ENCODE measurements at places on chromosomes 1 and 21.

- no peak for DNase-seq
Measured at GRCh38 chr1:32393832-32394140, 455 bp downstream of the BSDC1 start.

DNA sequence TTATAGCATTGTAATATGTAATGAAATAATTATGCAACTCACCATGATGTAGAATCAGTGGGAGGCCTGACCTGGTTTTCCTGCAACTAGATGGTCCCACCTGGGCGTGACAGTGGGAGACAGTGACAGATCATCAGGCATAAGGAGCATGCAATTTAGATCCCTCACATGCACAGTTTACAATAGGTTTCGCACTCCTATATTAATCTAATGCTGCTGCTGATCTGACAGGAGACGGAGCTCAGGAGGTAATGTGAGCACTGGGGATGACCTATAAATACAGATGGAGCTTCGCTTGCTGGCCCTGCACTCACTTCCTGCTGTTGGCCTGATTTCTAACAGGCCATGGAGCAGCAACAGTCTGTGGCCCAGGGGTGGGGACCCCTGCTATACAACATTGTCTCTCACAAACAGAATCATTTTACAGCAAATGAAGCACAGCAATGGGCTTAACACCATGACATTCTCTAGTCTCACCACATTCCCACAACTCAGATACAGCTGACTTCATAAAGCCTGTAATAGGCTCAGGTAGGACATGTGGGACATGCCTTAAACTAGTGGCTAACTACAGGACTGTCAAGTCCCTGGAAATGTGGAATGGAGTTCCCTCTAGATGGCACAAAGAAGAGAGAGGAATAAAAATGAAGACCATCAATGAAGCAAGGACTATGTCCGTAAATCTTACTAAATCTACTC lies 40.7 kb upstream of the SLC5A9 start:
- no peak for DNase-seq

DNA sequence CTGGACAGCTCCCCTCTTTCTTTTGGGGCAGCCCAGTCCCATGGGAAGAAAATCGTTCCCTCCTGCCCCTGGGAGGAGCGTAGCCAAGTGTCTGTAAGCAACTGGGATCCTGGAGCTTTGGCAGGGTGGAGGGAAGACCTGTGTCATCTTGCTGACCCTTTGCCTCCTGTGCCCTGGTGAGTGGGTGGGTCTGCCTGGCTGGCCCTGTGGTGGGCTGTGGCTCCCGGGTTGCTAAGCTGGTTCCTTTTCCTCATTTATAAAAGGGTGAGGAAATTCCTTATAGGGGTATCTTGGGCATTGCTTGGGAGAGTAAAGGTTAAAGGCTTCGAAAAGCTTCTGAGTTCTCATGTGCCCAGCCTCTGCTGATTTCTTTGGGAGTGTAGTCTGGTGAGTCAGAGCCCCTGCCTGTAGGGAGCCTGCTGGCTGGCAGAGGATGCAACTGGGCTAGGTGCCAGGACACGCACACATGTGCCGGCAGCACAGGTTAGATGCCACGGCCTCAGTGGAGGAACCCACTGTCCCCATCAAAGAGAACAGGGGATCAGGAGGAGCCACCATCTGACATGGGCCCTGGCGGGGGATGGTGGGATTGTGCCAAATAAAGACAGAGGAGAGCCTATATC lies 85.2 kb downstream of the ARHGEF10L start:
- no peak for DNase-seq

GRCh38 chr1:191662746-191663145 lies 495.5 kb upstream of the RGS18 start:
- no peak for DNase-seq

DNA sequence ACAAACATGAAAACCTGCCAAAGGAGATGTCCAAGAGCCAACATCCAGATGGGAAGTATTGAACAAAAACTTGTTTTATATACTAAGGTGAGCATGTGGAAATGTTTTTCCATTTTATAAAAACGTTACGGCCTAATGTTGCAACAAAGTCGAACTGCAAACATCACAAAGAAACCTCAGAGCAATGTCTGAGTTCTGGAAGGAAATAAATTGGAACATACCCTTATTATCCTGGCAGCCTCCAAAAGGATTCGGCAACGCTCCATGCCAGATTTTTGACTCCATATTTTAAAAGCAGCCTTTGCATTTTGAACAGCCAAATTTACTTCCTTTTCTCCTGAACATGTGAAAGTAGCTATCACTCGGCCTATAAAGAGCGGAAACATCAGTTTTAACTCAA lies 3.3 kb downstream of the ALDH9A1 start:
- no peak for DNase-seq

DNA sequence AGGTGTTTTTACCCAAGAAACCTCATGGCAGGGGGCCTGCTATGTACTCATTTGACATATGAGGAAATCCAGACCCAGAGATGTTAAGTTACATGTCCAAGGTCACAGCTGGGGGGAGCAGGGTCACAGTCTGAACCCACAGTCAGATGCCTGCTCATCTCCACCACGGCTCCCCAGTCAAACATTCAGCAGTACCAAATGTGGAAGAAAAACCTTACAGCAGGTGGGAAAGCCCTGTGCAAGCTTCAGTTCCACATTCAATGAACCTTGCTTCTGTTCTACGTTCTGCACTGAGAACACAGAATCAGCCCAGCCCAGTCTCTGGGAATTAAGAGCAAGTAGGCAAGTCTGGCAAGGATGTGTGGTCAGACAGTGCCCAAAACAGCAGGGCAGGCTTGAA lies 35.2 kb downstream of the LRP8 start:
- no peak for DNase-seq

DNA sequence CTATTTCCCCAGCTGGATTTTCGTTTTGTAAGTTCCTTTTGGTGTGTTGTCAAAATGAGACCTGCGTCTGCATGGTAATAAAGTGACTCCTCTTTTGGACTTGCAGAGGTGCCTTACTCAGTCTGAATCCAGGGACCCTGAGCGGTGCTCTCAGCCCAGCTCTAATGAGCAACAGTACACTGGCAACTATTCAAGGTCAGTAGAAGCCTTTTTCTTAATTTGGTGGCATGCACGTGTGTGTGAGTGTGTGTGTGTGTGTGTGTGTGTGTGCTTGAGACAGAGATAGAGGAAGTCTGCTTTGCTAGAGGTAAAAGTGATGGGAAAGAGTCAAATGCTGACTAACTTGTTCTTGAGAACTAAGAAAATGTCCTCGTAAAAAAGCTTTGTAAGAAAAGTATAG lies 105.4 kb downstream of the CD247 start:
- no peak for DNase-seq

DNA sequence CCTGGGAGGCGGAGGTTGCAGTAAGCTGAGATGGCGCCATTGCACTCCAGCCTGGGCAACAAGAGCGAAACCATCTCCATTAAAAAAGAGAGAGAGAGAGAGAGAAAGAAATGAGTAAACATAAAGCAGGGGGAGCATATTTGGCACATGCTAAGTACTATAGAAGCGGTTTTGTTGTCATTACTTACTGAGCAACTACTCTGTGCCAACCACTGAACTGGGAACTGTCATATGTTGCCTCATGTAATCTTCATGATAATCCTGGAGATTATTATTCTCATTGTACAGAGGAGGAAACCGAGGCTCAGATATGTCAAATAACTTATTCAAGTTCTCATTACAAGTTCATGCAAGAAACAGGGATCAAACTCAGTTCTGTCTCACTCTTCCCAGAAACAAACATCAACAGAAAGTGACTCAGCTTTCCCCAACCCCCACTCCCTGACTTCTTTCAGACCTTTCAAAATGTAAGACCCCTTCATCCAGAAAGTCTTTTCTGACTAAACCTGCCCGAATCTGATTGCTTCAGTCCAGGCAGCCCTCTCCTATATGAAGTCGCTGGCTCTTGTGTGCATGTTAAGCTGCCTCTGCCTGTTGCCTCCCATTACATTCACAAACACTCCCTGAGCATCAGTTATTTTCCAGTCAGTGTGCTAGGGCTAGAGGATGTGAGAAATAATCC lies 23.5 kb downstream of the LAMB3 start:
- no peak for DNase-seq

DNA sequence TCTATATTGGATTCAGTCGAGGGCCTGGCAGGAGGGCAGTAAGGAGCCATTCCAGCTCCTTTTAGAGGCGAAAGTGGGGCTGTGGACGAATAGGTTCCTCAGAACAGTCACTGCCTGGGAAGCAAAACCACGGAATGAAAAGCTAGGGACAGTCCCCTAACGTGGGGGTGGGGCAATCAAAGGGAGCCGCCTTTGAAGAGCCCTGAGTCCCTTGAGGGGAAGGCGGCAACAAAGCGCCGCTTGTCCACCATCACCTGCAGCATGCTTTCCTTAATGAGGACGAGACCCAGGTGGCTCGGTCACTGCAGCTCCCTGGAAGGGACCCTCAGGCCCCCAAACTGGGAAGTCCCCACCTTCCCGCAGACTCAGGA lies 184.7 kb downstream of the ETS2 start:
- no peak for DNase-seq

- peak; percentile 16 for DNase-seq
Measured at GRCh38 chr1:235075048-235075776, 53.4 kb downstream of the TOMM20 start.

DNA sequence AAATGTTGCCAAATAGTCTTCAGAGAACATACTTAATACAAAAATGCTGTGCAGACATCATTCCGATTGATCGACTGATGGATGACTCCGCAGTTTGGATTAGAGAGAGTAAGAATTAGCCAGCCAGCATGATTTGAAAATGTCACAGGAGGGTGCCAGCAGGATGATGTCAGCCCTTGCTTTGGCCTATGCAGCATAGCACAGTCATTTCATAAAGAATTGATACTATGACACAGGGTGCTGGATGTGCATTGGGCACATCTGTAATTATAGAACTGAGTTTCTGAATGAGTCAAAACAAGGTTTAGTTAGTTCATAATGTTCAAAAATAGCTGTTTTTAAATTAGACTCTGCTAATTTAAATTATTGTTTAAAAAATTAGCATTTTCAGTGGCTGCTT lies 21.6 kb upstream of the TRAF5 start:
- no peak for DNase-seq

DNA sequence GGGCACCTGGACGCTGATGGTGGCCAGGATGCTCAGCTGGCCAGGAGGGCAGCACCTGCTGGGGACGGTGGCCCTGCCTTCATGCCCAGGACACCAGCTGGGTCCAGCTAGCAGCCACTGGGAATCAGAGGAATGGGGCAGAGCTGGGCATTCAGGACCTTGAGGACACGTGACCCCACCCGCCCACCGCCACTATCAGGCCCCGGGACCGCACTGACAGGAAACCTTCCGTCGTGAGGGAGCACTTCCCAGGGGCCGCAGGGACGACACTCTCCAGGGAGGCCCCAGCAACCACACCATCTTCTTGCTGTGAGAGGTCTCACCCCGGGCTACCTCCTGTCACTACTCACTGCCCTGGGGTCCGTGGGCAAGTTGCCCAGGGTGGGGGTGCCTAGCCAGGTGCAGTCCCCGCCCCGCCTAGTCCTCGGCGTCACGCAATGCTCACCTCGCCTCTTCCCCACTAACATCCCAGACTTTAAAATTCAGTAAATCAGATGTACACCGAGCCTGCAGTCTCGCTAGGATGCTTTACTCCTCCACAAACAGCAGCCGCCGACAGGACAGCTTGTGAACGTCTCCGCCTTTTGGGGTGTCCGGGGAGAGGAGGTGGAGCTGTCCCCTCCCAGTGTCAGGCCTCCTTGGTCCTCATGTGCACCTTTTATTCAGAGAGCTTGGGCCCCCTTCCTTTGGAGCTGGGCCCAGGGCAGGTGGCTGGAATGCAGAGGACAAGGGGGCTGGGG lies 4.9 kb downstream of the VWA1 start:
- DNase-seq: no peak

DNA sequence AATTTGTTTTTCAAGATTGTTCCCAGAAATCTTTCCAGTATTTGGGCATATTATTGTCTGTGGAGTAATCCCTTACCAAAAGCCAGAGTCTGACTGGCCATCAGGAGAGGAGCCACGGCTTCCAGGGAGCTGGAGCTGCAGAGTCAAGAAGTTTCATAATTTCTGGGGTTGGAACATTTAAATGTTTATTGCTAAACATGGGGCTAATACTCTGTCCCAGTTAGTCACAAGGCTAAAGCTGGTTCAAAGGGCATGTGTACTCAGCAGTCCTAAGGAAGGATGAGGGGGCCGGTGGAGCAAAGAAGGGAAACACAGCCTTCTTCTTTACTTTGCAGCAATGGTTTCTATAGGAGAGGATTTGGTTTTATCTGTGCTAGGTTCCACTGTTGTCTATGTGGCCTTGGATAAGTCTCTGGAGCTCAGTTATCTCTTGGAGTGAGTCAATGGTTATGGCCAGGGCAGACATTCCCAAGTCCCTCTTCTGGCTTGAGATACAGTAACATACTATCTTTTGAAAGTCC lies 9.5 kb downstream of the DENND2D start:
- DNase-seq: no peak

GRCh38 chr1:198552668-198553416 lies 12.4 kb upstream of the ATP6V1G3 start:
- DNase-seq: no peak

All from stimulated activated CD8-positive, alpha-beta memory T cell treated with anti-CD3 and anti-CD28 coated beads, Interleukin-4, amount 100 ng/mL, for 1 hour (primary cell).